ENCODE measurements at places on chromosomes 16 and 17. TPM values are rescaled to one million over a fixed set of nuclear protein-coding genes. Genes with fewer than 3 reads are reported as not detected.

SPNS3 gene
- total RNA-seq, result not detected

GRCh38 chr16:62225675-62226074 lies 189.4 kb upstream of the CDH8 start:
- H3K4me1 ChIP-seq, result no peaks in the 10 kb centered on the region
- H3K27me3 ChIP-seq, result no peaks in the 10 kb centered on the region
- no peak overlapping the region for H3K27ac ChIP-seq
- H3K36me3 ChIP-seq, result no peaks in the 10 kb centered on the region

RUNDC3A gene
- total RNA-seq, result 5.8 TPM

GRCh38 chr16:12202486-12202885 lies 226.0 kb downstream of the SNX29 start:
- H3K4me3 ChIP-seq, result no peak overlapping the region
- DNase-seq, result no peak
- H3K27me3 ChIP-seq, result no peaks in the 10 kb centered on the region

NHLRC4 gene
- 3.9 TPM for total RNA-seq

Data from cardiac muscle cell (in vitro differentiated cells and primary cell).